ENCODE measurements at places on chromosomes 12 and 14. TPM values are rescaled to one million over a fixed set of nuclear protein-coding genes. Genes with fewer than 3 reads are reported as not detected.

GRCh38 chr12:129064209-129064855, 211.1 kb downstream of the GLT1D1 start:
- no peak for DNase-seq

GRCh38 chr14:63642229-63642611, 549 bp upstream of the WDR89 start:
- DNase-seq: peak; percentile 95

GRCh38 chr12:6953442-6954315, 2.5 kb downstream of the PTPN6 start:
- DNase-seq: no peak

- no peak for DNase-seq
These were observed 103.1 kb upstream of the MON2 start for GRCh38 chr12:62363506-62363905.

- no peak for DNase-seq
These were observed 198.3 kb upstream of the AMIGO2 start for GRCh38 chr12:47277972-47278448.

DNA sequence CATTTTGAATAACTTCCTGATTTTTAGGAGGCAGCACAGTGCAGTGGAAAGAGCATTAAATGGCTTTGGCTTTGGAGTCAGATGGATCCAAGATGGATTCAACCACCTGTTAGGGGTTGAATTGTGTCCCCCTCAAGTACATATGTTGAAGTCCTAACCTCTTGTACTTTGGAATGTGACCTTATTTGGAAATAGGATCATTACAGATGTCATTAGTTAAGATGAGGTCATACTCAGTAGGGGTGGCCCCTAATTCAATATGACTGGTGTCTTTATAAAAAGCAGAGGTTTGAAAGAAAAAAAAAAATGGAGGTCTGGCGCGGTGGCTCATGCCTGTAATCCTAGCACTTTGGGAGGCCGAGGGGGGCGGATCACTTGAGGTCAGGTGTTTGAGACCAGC, 18.8 kb downstream of the ATP5MC2 start:
- DNase-seq: no peak

DNA sequence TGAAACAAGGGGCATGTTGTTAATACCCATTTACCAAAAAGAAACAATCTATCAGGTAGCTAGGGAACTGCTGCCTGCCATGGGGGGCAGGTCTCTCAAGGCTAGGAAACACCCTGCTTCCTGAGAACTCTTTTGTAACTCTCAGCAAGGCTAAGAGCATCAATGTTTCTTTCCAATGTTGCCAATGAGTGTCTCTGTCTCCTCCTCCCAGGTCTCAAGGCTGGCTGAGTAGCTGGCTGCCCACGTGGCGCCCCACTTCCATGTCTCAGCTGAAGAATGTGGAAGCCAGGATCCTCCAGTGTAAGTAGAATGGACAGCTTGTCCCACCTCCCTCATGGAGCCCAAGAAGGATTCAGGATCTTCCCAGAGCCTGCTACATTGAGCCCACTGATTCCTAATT, 3.4 kb downstream of the ABHD4 start:
- no peak for DNase-seq

DNA sequence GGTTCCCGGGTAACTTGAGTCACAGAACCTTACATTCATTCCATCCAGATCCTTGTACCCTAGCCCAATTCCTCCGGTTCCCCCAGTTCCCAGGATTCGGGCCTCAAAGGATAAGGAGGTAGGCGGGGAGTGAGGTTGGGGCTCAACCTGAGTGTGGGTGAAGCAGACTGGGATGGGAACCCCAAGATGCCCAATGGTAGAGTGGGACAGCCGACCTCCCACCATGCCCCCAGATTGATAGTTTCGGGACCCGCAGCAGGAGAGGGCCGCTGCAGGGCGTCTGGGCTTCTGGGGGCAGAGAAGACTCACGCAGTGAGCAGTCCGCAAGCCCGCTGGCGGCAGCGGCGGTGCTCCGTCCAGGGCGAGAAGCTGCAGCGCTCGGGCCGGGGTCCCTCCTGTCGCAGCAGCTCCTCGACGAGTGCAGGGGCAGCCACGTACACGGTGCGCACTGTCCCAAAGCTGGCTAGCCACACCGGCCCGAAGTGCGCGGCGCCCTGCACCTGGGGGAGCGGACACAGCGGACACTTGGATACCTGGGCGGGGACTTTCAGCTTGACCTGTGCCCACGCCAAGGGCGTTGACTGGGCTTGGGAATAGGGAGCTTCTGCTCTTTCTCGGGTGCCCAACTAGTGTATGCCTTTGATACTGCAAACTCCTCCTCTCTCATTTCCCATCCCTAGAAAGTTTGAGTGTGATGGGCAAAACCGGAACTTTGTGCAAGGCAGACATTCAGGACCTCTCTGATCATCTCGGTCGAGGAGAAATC, 997 bp downstream of the CYP27B1 start:
- no peak for DNase-seq

DNA sequence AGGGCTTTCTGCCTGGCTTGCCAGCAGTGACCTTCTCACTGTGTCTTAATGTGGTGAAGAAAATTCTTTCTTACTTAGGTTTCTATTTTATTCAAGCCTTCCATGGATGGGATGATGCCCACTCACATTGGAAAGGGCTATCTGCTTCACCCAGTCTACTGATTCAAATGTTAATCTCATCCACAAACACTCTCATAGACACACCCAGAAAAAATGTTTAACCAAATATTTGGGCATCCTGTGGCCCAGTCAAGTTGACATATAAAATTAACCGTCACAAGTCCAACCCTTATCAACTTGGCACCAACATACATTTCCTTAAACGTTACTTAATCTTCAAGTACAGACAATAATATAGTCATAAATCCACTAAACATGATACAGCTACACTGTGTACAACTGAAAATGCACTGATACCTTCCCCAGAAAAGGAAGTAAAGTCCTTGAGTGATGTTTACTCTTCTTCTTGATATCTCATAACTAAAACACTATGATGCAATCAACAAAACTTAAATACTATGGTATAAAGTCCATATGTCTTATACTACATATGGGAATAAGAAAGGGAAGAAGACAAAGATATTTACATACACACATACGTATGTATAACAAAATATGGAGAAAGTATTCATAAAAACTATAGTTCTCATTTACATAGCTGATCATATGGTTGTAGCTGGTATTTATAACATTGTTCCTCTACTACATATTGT, 394.7 kb upstream of the NOVA1 start:
- DNase-seq: no peak

- DNase-seq: no peak
These were observed 15.1 kb upstream of the CLEC1A start for GRCh38 chr12:10113920-10114319.

DNA sequence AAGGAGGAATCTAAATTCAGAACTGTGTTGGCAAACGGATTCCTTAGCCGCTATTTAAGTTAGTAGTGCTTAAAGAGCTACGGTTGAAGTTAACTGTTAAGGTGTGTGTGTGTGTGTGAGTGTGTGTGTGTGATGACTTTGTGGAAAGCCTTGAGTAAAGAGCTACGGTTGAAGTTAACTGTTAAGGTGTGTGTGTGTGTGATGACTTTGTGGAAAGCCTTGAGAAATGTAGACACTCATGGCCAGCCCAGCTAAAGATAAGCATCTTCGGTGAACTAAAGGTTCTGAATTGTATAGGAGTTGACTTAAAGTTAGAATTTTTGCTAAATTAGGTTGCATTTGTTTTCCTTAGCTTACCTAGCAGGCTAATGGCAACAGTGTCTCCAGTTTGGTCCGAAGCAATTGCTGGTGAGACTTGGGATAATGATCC, 1.4 kb downstream of the KTN1 start:
- DNase-seq: no peak

The CEBPE gene
- 0.26 TPM for polyA plus RNA-seq

The MYL2 gene
- not detected for polyA plus RNA-seq

The ATL1 gene
- polyA plus RNA-seq: 10.8 TPM

The FKBP3 gene
- 108 TPM for polyA plus RNA-seq

The GALNT9 gene
- polyA plus RNA-seq: 3.6 TPM

Data from left lung (tissue), 14 donors.